ENCODE measurements at places on chromosomes 13 and 19.

GRCh38 chr19:35079826-35080225, 35.8 kb upstream of the FXYD3 start:
- no peak for DNase-seq

DNA sequence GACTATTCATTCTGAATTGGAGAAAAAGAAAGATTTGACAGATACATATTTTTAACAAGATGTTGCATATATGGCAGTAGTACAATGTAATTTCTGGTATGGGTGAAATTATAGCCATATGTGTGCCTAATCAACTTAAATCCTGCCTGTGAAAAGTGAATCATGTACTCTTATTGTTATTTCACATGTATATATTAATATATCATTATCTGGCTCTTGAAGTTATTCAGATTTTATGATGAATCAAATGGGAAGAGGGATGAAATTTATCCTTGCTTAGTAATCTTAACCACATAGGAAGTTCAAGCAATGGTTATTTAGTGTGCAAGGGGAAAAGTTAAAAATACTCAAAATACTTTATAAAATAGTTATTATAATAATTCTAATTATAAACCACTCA, 80.5 kb downstream of the GPC6 start:
- no peak for DNase-seq

DNA sequence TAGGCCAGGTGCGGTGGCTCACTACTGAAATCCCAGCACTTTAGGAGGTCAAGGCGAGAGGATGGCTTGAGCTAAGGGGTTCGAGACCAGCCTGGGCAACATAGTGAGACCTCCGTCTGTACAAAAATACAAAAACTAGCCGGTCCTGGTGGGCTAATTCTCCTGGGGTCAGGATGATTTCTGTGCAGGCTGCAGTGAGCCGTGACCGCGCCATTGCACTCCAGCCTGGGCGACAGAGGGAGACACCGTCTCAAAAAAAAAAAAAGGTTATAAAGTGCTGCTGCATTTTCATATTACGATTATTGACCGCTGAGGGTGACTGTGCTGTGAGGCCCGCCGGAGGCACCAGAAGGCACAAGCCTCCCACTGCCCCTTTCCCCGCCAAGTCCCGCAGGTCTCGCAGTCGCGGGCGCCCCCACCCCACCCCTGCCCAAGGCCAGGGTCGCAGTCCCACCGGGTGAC, 477 bp upstream of the PLEKHF1 start:
- DNase-seq, result no peak

DNA sequence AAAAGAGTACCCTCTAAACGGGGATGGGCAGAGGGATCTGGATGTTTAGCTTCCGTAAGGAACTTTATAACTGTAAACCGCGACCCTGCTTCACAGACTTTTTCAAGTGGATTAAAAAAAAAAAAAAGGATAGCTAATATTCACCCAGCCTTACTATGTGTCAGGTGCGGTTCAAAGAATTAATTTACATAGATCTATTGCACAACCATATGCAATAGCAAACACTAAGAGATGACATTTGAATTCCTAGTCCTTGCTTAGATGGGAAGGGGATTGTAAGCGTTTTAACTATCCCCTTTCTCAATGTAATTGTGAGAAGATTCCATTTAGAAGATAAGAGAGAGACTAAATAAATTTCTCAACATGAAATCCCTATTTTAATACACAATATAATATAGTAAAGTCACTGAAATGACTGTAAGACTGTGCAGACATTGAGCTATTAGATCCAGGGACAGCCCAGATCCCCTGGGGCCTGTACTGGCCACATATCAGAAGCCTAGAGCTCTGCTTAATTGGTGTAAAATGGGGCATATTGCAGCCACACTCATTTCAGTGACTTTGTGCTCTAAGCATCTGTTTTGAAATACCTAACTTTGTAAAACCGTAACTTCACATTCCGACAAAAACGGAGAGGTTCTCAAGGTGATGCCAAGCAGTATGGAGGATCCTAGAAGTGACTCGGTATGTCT, 13.6 kb downstream of the LATS2 start:
- DNase-seq, result no peak

- no peak for DNase-seq
Measured at GRCh38 chr19:6721138-6721474, 656 bp upstream of the C3 start.

DNA sequence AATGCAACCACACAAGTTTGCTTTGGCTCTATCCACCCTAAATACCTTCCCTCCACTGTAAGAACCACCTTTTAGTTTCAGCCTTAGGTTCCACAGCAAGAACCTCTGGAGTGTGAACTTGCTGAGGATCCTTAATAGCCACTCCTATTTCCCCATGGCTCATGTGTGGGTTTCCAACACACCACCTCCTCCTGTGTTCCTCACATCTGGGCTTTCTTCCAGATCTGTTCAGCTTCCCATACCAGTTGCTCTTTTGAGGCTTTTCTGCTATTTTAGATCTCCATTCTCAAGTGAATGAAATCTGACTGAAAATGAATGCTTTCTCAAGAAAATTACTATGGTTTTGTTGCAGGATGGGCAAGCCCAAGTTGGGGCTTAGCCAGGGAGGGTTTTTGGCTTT, 104.8 kb upstream of the MIR17HG start:
- DNase-seq, result no peak

- no peak for DNase-seq
Measured at GRCh38 chr13:64278493-64278892, 2862.8 kb upstream of the PCDH20 start.
